ENCODE measurements at places on chromosomes 16 and 17. TPM values are rescaled to one million over a fixed set of nuclear protein-coding genes. Genes with fewer than 3 reads are reported as not detected.

Gene C16orf86
- 24.7 TPM for total RNA-seq

Gene CCL4
- total RNA-seq = not detected

Gene SNAI3
- total RNA-seq = not detected

Gene KCNH4
- not detected for total RNA-seq

Gene STX8
- total RNA-seq = 104 TPM

Gene BEAN1
- not detected for total RNA-seq

Gene KLHL10
- 3.9 TPM for total RNA-seq

Gene NUPR1
- total RNA-seq = 83.9 TPM

Gene BICDL2
- 0.36 TPM for total RNA-seq

Gene CD300E
- 2.4 TPM for total RNA-seq

Gene HOXB1
- 0.27 TPM for total RNA-seq

Gene IGSF6
- total RNA-seq = 3.9 TPM

Gene CNTROB
- total RNA-seq = 11.8 TPM

Gene SERPINF2
- 3.8 TPM for total RNA-seq

Gene EMC8
- 32.7 TPM for total RNA-seq

Gene HSD17B2
- total RNA-seq = not detected

Gene CRISPLD2
- 187 TPM for total RNA-seq

Gene TNK1
- total RNA-seq = 2.2 TPM

Gene CCL13
- total RNA-seq = 1.7 TPM

Gene PYY
- total RNA-seq = not detected

Gene SBK1
- total RNA-seq = 0.33 TPM

Gene TPSD1
- total RNA-seq = 5.3 TPM

Gene SLC22A31
- not detected for total RNA-seq

Gene GSG1L
- 0.66 TPM for total RNA-seq

Gene ETV4
- 1.8 TPM for total RNA-seq

Gene HOXB2
- 44.9 TPM for total RNA-seq

Gene CHST5
- 0.41 TPM for total RNA-seq

Gene HSD17B1
- total RNA-seq = 0.16 TPM

Gene PMP22
- 350 TPM for total RNA-seq

Gene MYH1
- not detected for total RNA-seq

Gene PRSS33
- total RNA-seq = not detected

Gene MMP2
- 280 TPM for total RNA-seq

Gene KRTAP2-3
- total RNA-seq = not detected

Gene SLC5A10
- not detected for total RNA-seq

Gene SLX1B
- 10.3 TPM for total RNA-seq

Gene GPT2
- 6.6 TPM for total RNA-seq

Gene STX1B
- total RNA-seq = 0.71 TPM

Gene KRT25
- 0.36 TPM for total RNA-seq

Gene OTOP3
- total RNA-seq = not detected

Gene GALR2
- total RNA-seq = 10.0 TPM

Gene LGALS9B
- total RNA-seq = not detected

Data from sigmoid colon (tissue), 7 donors.